ENCODE measurements at places on chromosomes 4 and X. TPM values are rescaled to one million over a fixed set of nuclear protein-coding genes. Genes with fewer than 3 reads are reported as not detected.

TDO2 gene
- total RNA-seq: not detected

LRAT gene
- not detected for total RNA-seq

STPG2 gene
- 0.12 TPM for total RNA-seq

RAI2 gene
- not detected for total RNA-seq

RAB9B gene
- total RNA-seq: 0.94 TPM

FAM133A gene
- total RNA-seq: 0.15 TPM
